ENCODE measurements at places on chromosomes 1 and 21.

DNA sequence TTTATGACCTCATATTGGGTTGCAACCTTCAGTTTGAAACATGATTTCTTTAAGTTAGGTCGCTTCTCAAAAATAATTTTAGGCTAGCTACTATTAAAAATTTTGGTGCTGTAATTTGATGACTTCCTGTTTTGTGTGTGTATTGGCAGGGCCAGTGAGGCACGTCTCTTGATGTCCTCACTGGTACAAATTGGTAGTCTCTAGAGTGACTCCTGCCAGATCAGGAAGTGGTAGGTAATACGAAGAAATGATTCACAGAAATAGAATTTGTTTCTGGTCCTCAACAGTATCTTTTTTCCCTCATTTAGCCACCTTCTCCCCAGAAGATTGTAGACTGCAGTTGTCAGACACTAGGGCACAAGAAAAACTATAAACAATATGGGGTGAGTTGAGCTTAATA lies 120.9 kb upstream of the KIAA1614 start:
- no peak for DNase-seq

- DNase-seq = no peak
Measured at GRCh38 chr1:52403566-52404115, 582 bp downstream of the ORC1 start.

GRCh38 chr1:54978528-54979326 lies 1.7 kb upstream of the TMEM61 start:
- DNase-seq = peak; percentile 57

GRCh38 chr1:215215846-215216245 lies 133.3 kb downstream of the KCNK2 start:
- no peak for DNase-seq

GRCh38 chr1:162901243-162901642 lies 40.3 kb upstream of the CCDC190 start:
- DNase-seq = no peak

DNA sequence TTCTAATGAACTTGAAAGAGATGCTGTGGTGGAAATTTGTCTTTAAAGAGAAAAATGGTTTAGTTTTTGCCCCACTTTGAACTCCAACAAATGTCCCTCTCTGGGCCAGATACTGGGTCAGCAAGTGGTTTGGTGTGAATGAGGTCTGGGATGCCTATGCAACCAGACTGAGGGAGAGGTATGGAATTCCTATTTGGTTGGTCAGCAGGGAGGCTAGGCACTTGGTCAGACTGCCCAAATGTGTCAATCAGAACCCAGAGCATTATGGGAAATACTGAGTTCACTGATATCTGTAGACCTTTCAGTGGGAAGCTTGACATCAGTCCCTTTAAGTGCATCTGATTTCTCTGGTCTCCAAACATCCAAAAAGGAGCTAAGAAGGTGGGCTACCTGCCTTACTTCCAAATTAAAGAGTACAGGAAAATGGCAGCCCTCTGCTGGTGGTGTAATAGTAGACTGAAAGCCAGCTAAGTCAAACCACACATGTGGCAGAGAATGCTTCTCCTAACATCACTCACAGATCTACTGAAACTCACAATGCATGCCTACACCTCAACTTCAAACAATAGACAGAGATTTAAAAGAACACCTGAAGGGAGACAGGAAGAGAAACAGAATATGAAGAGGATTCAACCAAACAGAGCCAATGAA lies 510.1 kb downstream of the PLA2G4A start:
- DNase-seq = no peak

- no peak for DNase-seq
Measured at GRCh38 chr21:31221043-31221442, 123.0 kb downstream of the TIAM1 start.

GRCh38 chr1:199725002-199725565 lies 302.4 kb upstream of the NR5A2 start:
- DNase-seq = no peak

- DNase-seq = no peak
Measured at GRCh38 chr1:29488794-29489311, 252.5 kb downstream of the PTPRU start.

- DNase-seq = no peak
Measured at GRCh38 chr1:165911609-165912281, 84.3 kb downstream of the UCK2 start.

- no peak for DNase-seq
Measured at GRCh38 chr1:22861764-22862440, 110.8 kb downstream of the LACTBL1 start.

DNA sequence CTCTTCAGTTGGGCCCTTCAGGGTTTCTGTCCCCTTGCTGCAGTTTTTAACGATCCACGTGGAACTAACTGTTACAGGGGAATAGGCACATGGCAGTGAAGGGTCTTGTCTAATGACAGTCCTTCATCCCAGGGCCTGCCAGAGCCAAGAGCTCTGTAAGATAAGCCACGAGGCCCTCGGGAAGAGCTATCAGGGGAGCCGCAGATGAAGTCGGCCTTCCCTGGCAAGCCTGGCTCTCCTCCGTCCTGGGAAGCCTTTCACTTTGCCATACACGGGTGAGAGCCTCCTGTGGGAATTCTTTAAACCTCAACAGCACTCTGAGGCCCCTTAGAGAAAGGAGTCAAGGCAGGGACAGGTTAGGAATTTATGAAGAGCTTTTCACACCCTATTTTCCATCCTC lies 29.0 kb downstream of the ACP6 start:
- DNase-seq = no peak

DNA sequence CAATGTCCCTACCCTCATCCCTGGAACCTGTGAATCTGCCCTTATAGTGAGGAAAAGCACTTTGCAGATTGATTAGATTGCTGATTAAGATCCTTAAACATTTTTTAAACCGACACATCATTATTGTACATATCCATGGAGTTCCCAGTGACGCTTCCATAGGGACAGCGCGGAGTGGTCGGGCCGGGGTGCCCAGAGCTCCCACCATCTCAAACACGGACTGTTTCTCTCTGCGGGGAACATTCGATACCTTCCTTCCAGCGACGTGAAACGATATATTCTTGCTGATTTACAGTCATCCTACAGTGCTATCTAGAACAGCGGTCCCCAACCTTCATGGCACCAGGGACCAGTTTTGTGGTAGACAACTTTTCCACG lies 4.0 kb downstream of the KRTAP10-12 start:
- no peak for DNase-seq

GRCh38 chr1:187185389-187185788 lies 356.6 kb downstream of the PLA2G4A start:
- DNase-seq = no peak

DNA sequence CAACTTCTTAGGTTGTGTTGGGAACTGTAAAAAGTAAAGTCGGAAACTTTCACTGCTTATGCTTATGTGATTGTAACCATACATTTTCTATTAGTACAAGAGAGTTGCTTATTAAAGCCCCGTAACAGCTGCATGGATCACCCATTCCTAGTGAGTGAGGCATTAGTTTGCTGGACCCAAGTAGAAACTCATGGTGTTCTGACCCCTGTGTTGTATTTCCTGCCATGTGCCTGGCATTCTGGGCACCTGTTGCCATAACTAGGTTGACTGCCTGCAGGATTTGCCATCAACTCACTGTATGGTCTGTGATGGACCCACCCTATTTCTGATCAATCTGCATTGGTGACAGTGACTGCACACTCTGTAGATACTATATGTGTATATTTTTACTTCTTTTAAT lies 173.0 kb downstream of the PGBD5 start:
- no peak for DNase-seq

DNA sequence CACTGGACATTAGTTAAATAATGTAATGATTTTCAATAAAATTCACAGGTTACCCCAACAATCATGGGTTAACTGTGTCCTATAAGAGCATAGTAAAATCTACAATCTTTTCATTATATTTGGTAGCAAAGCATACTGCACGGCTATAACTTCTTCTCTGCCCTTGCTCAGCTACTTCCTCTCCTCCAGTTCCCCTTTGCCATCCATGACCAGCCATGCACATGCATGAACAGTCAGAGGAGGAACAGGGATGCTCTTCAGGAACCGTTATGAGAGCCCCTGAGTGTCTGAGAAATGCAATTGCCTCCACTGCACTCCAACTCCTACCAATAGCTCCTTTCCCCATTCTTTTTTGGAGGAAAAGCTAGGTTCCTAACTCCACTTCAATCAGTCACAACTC lies 646.7 kb downstream of the LTN1 start:
- DNase-seq = no peak

- no peak for DNase-seq
Measured at GRCh38 chr1:77817368-77818209, 38.1 kb downstream of the MIGA1 start.

GRCh38 chr1:32876341-32877210 lies 5.9 kb upstream of the FNDC5 start:
- no peak for DNase-seq

- no peak for DNase-seq
Measured at GRCh38 chr1:151684128-151684527, 32.5 kb downstream of the CELF3 start.

- no peak for DNase-seq
Measured at GRCh38 chr1:60367532-60367931, 294.0 kb upstream of the C1orf87 start.

- peak; percentile 81 for DNase-seq
Measured at GRCh38 chr1:222754366-222755139, 17.6 kb downstream of the FAM177B start.

- no peak for DNase-seq
Measured at GRCh38 chr1:180956028-180956640, 43.4 kb downstream of the KIAA1614 start.

- no peak for DNase-seq
Measured at GRCh38 chr1:21184276-21184675, 7.6 kb upstream of the EIF4G3 start.

DNA sequence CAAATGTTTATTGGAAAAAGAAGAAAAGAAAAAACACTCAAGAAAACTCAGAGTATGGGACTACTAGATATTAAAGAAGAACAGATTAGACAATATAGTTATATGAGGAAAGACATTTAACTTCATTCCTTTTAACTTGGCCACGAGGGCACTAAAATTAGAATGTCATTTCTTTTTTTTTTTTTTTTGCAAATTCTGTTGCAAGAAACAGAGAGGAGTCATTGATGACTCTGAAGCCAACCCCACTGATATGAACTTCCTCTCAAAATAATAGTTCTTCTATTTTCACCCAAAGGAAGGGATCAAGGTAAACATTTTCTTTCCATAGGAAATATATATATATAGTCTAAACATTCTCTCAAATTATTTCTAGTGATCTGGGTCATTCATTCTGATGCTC lies 24.6 kb upstream of the PEX19 start:
- no peak for DNase-seq

DNA sequence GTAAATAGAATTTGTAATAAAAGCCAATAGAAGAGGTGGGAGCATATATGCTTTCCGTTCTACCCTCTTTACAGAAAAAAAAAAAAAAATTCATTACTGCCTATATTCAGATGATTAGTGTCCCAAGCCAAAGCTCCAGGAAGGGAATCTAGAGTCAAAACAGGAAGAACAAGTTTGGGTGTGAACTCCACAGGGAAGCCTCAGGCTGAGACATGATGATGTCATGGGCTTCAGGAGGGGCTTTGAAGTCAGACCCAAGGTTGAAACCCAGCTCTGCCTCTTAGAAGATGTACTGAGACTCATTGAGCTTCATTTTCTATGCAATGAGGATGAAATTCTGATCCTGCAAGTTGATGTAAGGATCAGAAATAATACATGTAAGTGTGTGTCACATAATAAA lies 250.0 kb upstream of the ADGRL2 start:
- no peak for DNase-seq

GRCh38 chr1:204267191-204267601 lies 53.4 kb upstream of the GOLT1A start:
- no peak for DNase-seq

DNA sequence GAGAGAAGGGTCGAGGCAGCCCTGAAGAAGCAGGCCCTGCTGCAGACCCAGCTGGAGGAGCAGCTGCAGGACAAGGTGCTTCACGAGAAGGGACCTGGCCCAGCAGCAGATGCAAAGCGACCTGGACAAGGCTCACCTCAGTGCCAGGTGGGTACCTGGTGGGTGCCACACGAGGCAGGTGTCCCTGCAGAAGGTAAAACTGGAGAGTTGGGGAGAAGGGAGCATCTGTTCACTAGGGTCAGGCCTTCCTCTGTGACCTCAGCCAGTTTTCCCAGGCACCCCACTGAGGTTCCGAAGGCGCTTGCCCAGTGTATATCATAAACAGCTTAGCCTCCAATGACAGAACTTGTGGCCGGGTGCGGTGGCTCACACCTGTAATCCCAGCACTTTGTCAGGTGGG lies 5.5 kb upstream of the NBPF3 start:
- no peak for DNase-seq

DNA sequence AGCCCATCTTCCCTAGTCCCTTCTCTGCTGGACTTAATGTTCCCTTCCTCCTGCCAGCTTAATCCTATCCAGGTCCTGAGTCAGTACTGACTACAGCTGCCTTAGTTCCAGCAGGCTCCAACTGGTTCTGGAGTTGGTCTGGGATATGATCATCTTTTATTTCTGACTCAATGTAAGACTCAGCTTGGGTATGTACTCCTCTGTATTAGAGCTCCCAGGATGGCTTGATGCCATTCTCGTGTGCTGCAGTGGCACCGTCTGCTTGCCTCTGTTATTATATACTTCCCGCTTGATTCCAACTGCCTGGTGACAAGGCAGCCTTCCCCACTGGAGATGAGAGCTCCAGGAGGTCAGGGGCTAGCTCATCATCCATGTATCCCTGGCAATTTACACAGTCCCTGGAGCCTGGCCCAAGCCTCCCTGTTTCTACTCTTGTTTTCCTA lies 164.4 kb upstream of the DPT start:
- peak; percentile 9 for DNase-seq

- no peak for DNase-seq
Measured at GRCh38 chr1:25617625-25618432, 1.2 kb downstream of the MAN1C1 start.

GRCh38 chr1:220730486-220730885 lies 17.6 kb upstream of the MTARC2 start:
- DNase-seq = no peak

DNA sequence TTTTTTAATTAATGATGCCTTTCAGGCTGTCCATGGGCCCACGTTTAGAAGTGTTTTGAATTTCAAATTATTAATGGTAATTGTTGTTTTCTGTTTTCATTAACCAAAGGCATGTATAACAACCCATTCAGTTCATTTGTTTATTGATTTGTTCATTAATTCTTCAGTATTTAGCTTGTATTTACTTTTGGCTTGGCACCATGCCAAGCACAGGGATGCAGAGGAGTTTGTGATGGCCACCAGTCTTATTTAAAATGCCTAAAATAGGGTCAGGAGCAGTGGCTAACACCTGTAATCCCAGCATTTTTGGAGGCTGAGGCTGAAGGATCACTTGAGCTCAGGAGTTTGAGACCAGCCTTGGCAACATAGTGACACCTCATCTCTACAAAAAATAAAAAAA lies 75.3 kb downstream of the ROR1 start:
- no peak for DNase-seq

DNA sequence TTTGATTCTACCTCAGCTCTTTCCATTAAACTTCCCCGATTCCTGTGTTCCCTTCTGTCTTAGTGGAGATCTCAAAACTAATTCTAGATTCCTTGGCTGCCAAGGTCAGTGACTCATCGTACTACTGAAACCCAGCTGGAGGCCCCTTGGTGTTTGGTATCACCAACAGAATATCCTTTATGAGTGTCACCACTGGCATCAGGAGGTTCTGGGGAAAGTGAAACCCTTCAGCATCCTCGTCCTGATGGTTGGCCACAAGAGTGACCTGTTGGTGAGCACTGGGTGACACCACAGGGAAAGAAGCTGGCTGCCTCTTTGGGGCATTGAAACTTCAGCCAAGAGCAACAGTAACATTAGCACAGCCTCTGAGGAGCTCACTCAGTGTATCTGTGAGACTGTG lies 9.6 kb downstream of the RAB42 start:
- DNase-seq = no peak

- DNase-seq = no peak
Measured at GRCh38 chr1:116558140-116558549, 12.7 kb downstream of the CD58 start.

- no peak for DNase-seq
Measured at GRCh38 chr1:42744148-42744413, 4.0 kb upstream of the CLDN19 start.

Measured in ascending aorta (tissue), 2 donors.